ENCODE measurements at places on chromosomes 1 and 21.
A peak's percentile ranks its signal among the peaks of the same experiment; 100 is the strongest.

- DNase-seq, result peak; percentile 74
These were observed 21.2 kb upstream of the PRKACB start for GRCh38 chr1:84122780-84123382.

GRCh38 chr1:205514211-205515142 is 10.0 kb downstream of the CDK18 start:
- peak; percentile 21 for DNase-seq

DNA sequence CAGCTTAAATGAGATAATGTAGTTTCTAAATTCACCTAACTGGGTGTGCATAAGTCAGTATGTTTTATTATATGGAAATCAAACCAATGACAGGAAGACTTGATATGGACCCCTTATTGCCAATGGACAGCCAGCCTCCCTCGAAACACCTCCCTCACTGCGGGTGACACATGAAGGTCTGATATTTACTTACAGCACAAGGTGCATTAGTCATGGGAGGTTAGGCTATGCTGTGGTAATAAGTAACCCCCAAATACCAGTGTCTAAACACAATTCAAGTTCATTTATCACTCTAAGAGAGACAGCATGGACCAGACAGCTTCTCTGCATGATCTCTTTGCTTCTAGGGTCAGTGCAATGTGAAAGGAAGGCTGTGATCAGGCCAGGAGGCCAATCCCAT is 126.0 kb upstream of the KCNJ6 start:
- DNase-seq, result no peak

DNA sequence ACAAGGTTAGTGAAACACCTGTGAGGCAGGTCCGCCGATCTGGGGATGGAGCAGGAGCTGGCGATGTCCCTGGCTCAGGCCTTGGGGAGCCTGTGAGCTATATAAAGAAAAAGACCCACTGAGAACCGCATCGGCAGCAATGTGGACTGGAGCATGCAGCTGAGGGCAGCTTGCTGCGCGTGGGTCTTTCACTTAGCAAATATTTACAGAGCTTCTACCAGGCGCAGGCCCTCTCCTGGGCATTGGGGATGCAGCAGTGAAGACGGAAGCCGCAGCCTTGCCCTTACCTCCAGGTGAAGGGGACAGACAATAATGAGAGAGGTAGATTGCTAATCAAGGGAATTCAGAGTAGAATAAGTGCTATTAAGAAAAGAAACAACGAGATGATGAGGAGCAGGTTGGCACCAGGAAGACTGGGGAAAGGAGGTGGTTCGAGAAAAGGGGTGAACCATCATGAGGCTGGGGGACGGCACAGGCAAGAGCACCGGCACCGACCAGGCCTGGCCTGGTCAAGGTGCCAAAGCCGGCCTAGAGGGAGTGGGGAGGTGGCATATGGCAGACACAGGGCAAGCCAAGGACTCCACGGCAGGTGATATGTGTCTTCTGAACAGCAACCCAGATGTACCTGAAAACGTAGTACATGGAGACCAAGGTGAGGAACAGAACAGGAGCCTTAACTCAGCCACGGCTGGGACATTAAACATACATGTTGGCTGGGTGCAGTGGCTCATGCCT is 60.7 kb upstream of the PAX7 start:
- DNase-seq, result no peak

- no peak for DNase-seq
These were observed 128.6 kb downstream of the LRIG2 start for GRCh38 chr1:113201560-113201959.

DNA sequence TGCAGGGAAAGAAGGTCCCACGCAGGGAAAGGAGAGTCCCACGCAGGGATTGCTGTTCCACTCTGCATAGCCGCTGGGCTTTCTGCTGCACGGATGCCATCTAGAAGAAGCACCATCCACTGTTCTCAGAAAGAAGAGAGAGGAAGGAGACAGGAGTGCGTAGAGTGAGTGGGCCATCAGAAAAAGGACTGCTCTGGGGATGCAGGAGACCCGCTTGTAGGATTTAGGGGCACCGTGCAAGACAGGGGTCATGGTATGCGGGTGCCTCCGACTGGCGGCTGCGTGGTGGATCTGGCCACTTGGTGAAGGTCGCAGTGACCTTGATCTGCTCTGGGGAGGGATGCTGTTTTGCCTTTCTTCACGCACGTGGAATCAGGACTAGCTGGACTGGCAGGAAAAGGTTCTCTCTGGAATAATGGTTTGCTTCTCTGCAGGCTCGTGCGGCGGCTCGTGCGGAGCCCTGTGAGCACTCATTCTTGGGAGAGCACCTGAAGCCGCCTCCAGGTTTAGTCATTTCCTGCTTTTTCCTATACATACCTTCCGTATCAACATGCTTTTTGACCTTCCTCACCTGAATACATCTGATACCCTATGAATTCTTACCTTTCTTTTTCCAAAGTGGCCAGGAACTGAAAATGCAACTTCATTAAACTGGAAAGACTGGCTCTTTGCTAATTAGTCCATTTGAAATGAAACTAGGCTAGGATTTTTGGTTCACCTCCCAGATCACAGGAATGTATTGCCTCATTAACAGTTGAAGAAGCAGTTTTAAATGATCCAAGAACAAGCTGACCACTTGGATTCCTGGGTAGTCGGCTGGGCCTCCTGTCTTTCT is 181.6 kb downstream of the KIF26B start:
- DNase-seq, result no peak

- no peak for DNase-seq
These were observed 145.6 kb downstream of the GDAP2 start for GRCh38 chr1:117783606-117784396.

- no peak for DNase-seq
These were observed at the start of gene LCK for GRCh38 chr1:32250893-32251716. LCK (plus strand) TSS chr1:32251265; CDS start chr1:32274330, 23,065 bp downstream.

DNA sequence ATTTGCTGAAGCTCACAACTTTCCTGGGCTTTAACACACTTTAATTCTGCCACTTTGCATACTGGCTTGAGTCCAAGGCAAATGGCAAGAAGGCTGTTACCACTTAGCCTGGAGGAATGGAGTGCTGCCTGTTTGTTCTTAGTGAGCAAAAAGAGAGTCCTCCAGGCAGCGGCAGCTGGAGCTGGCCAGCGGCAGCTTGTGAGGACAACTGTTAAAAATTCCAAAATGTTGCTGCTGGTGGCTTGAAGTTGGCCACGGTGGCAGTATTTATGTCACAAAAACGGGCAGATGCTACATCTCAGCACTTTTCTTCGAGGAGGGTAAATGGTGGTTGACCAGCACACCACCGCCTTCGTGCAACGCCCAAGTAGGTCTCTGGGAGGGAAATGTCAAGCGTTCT is 27.3 kb downstream of the STPG1 start:
- no peak for DNase-seq

DNA sequence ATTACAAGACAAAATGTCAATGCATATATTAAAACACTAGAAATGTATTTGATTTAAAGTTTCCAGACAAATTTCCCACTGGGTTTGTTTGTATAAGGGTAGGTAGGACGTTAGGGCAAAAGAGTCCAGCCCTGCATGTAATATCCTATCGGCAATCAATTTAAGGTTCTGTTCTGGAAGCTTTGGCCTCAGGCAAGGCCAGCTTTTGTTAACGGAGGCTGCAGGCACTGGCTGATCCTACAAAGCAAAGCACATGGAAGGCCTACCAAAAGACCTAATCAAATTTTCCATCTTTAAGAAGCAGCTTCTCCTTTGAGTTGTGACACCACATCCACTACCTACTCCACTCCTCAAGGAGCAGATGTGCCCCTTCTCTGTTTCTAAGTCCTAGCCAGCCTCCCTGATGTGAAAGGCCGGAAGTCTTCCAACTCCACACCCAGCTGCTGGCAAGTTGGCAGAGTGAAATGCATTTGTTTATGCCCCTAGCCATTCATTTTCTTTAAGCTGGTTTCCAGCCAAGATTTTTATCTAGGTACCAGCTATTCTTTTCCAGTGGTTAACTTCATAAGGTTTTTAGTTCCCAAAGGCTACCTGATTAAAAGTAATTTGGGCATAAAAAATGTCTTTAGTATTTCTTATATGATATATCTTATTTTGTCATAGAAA is 452.6 kb downstream of the PTBP2 start:
- no peak for DNase-seq

- DNase-seq, result no peak
These were observed 23.3 kb downstream of the QSOX1 start for GRCh38 chr1:180177931-180178330.

DNA sequence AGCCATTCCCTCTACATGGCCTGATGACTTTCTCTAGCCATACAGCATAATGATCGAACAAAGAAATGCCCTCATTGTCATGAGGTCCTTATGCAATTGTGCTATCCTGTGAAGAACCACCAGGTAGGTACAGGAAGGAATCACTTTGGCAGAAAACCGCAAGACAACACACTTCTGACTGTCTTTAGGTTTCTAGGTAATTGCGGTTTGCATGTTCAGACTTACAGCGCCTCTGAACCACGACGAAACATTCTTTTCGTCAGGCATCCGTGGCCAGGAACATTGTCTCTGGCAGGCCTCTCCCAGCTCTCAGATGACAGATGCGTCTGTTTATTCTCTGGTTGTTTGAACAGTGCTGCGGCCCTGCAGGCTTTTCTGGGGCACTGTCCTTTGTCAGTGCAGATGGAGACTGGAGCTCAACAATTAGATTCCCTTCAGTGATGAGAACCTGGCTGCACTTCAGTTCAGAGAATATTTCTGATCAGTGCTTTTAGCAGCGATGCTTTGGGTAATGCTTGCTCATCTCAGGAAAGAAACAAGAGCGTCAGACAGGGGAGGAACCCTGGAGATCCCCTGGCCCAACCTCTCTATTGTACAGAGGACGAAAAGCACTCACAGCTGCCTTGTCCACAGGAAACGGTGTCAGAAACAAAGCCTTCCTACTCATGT is 63.4 kb downstream of the B3GALT5 start:
- DNase-seq, result no peak

Data from suppressor macrophage treated with lipopolysaccharide for 1 hour (primary cell).